ENCODE measurements at places on chromosomes 1 and 21. TPM values are rescaled to one million over a fixed set of nuclear protein-coding genes. Genes with fewer than 3 reads are reported as not detected.

ADAMTSL4 gene
- total RNA-seq, result 70.6 TPM

SH3BGR gene
- total RNA-seq, result 4.3 TPM

FCRL4 gene
- not detected for total RNA-seq

SHISAL2A gene
- not detected for total RNA-seq

LCE1F gene
- not detected for total RNA-seq

ERICH3 gene
- total RNA-seq, result not detected

LCE2A gene
- total RNA-seq, result not detected

ADAMTS4 gene
- 11.0 TPM for total RNA-seq

CD34 gene
- 2.1 TPM for total RNA-seq

DNALI1 gene
- total RNA-seq, result 8.0 TPM

OR2T11 gene
- not detected for total RNA-seq

MAD2L2 gene
- total RNA-seq, result 80.4 TPM

ADAMTS5 gene
- 0.65 TPM for total RNA-seq

MTMR11 gene
- total RNA-seq, result 9.5 TPM

PPIE gene
- total RNA-seq, result 51.8 TPM

FAM78B gene
- 0.13 TPM for total RNA-seq

LYPD8 gene
- not detected for total RNA-seq

LRRN2 gene
- not detected for total RNA-seq

PPIAL4G gene
- total RNA-seq, result not detected
